Hepatocyte (in vitro differentiated cells): ENCODE measurements at places on chromosomes 7 and 10. TPM values are rescaled to one million over a fixed set of nuclear protein-coding genes. Genes with fewer than 3 reads are reported as not detected.

CALML5 gene
- not detected in 2 replicates for total RNA-seq

ZFAND2A gene
- 29.4 and 35.4 TPM in 2 replicates for total RNA-seq

SLC39A12 gene
- total RNA-seq: not detected in 2 replicates

TRIM50 gene
- 7.5 and 9.8 TPM in 2 replicates for total RNA-seq

FAM237B gene
- not detected in 2 replicates for total RNA-seq

RBM20 gene
- 3.1 and 4.0 TPM in 2 replicates for total RNA-seq

FFAR4 gene
- 0.16 TPM in 1 of 2 replicates, not detected in the other for total RNA-seq

PCDH15 gene
- 0.88 and 1.1 TPM in 2 replicates for total RNA-seq

APBB1IP gene
- 1.1 and 1.6 TPM in 2 replicates for total RNA-seq

NANOS1 gene
- total RNA-seq: 3.8 and 4.5 TPM in 2 replicates

ZNF425 gene
- total RNA-seq: 2.7 and 3.9 TPM in 2 replicates

TTYH3 gene
- total RNA-seq: 35.8 and 46.3 TPM in 2 replicates

RADIL gene
- total RNA-seq: 0.60 and 0.64 TPM in 2 replicates

PTPN12 gene
- total RNA-seq: 50.5 and 55.1 TPM in 2 replicates

- no peak overlapping the region for H3K4me3 ChIP-seq
- H3K27me3 ChIP-seq: no peaks in the 10 kb centered on the region
- peak; percentile 15 for DNase-seq
- no peaks in the 10 kb centered on the region for H3K36me3 ChIP-seq
Measured at GRCh38 chr10:44697116-44697515, 214.0 kb upstream of the TMEM72 start.

GRCh38 chr7:3009086-3009485, 34.6 kb downstream of the CARD11 start:
- no peaks in the 10 kb centered on the region for H3K27me3 ChIP-seq
- no peak for DNase-seq
- no peak overlapping the region for H3K4me3 ChIP-seq
- H3K27ac ChIP-seq: no peak overlapping the region
- no peaks in the 10 kb centered on the region for H3K4me1 ChIP-seq

DNA sequence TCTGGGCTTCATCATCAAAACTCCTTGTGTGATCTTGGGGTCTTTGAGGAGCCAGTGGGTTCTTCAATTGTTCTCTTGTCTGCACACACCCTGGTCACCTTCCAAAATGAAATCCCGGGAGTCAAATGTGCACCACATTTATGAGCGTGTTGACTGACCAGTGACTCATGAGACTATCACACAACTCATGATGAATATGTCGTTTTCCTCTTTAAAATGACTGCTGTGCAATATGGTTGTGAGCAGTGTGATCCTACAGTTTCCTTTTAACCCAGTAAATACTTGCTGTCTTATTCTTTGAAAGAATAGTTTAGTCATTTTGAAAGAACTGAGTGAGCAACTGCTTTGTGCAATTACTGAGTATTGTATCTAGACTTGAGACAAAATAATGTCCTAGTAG, 149.2 kb downstream of the DYNC1I1 start:
- H3K27ac ChIP-seq: no peak overlapping the region
- H3K27me3 ChIP-seq: no peaks in the 10 kb centered on the region
- no peaks in the 10 kb centered on the region for H3K36me3 ChIP-seq
- H3K4me3 ChIP-seq: no peak overlapping the region

DNA sequence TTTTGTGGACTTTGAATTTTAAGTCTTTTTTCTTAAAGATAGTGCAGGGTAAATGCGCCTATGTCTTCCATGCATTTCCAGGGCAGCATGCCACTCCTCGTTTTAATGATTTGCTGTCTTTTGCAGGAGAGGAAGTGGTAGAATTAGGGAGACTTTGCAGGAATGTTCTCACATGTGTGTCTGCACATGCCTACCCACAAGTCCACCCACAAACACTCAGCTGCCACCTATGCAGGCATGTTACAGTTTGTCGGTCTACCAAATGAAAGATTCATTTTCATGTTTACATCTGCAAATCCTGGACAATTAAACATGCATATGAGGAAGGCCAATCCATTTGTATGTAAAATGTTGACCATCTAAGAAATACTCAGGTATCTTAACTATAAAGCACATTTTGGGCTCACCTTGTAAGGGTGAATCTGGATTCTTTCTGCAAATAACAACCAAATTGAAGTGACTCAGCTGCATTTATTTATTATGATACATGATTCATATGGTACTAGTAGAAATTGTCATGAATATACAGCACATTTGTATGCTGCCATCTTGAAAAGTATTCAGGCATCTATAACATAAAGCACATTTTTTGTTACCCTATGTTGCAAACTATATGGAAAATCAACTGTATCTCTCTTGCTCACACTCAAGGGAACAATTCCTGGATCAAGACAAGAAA, 4.7 kb upstream of the TEX36 start:
- no peaks in the 10 kb centered on the region for H3K27me3 ChIP-seq
- H3K4me1 ChIP-seq: peaks cover 31% of the 10 kb centered on the region

- no peak overlapping the region for H3K4me3 ChIP-seq
- no peaks in the 10 kb centered on the region for H3K27me3 ChIP-seq
- no peak overlapping the region for H3K27ac ChIP-seq
- no peak for DNase-seq
- no peaks in the 10 kb centered on the region for H3K4me1 ChIP-seq
- no peaks in the 10 kb centered on the region for H3K36me3 ChIP-seq
Measured at GRCh38 chr7:87310790-87311419, 34.6 kb upstream of the CROT start.

GRCh38 chr10:96618653-96619052, 31.8 kb upstream of the TM9SF3 start:
- no peak overlapping the region for H3K27ac ChIP-seq
- peaks cover 16% of the 10 kb centered on the region for H3K4me1 ChIP-seq
- DNase-seq: no peak
- H3K36me3 ChIP-seq: no peaks in the 10 kb centered on the region
- no peak overlapping the region for H3K4me3 ChIP-seq

- no peaks in the 10 kb centered on the region for H3K27me3 ChIP-seq
- H3K4me3 ChIP-seq: no peak overlapping the region
- DNase-seq: no peak
- H3K36me3 ChIP-seq: no peaks in the 10 kb centered on the region
- H3K27ac ChIP-seq: no peak overlapping the region
Measured at GRCh38 chr10:19003341-19003740, 45.3 kb upstream of the MALRD1 start.

DNA sequence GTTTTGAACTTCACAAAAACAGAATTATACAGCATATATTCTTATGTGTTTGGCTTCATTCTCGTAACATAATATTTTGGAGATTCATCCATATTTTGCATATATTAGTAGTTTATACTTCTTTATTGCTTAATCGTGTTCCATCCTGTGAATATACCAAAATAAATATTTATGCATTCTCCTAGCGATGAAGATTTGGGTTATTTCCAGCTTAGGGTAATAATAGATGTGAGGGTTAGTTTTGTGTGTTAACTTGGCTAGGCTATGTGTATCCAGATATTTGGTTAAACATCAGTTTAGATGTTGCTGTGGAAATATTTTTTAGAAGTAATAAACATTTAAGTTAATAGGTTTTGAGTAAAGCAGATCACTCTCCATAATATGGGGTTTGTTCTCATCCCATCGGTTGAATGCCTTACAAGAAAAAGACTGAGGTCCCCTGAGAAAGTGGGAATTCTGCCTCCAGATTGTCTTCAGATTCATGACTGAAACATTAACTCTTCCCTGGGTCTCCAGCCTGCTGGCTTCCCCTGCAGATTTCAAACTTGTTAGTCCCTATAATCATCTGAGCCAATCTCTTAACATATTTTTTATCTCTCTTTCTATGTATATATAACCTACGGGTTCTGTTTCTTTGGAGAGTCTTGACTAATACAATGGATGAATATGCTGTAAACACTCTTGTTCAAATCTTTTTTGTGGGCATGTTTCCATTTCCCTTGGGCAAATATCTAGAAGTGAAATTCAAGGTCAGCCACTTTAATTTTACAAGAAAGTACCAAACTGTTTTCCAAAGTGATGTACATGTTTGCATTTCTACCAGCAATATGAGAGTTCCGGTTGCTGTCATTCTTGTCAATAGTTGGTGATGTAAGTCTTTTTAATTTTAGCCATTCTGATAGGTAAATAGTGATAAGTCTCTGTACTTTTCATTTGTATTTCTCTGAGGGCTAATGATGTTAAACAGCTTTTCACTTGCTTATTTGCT, 48.7 kb downstream of the PDK4 start:
- H3K4me1 ChIP-seq: peaks cover 37% of the 10 kb centered on the region

- H3K27ac ChIP-seq: no peak overlapping the region
- no peak for DNase-seq
- no peak overlapping the region for H3K4me3 ChIP-seq
- no peaks in the 10 kb centered on the region for H3K27me3 ChIP-seq
- H3K36me3 ChIP-seq: no peaks in the 10 kb centered on the region
Measured at GRCh38 chr10:28479425-28479865, 53.5 kb upstream of the WAC start.

DNA sequence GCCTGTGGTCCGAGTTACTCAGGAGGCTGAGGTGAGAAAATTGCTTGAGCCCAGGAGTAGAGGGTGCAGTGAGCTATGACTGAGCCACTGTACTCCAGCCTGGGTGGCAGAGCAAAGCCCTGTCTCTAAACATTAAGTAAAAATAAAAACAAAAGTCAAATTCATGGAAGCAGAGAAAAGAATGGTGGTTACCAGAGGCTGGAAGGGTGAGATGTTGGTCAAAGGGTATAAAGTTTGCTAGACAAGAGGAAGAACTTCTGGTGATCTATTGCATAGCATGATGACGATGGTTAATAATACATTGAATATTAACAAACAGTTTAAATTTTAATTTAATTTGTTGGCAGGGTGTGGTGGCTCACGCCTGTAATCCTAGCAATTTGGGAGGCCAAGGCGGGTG, 68.1 kb downstream of the CRPPA start:
- no peaks in the 10 kb centered on the region for H3K27me3 ChIP-seq
- H3K4me1 ChIP-seq: peaks cover 2% of the 10 kb centered on the region
- H3K4me3 ChIP-seq: no peak overlapping the region
- no peak for DNase-seq

GRCh38 chr7:136058546-136058945, 81.4 kb upstream of the MTPN start:
- no peak overlapping the region for H3K4me3 ChIP-seq
- no peaks in the 10 kb centered on the region for H3K27me3 ChIP-seq
- no peak for DNase-seq
- peaks cover 9% of the 10 kb centered on the region for H3K4me1 ChIP-seq
- H3K27ac ChIP-seq: no peak overlapping the region
- H3K36me3 ChIP-seq: no peaks in the 10 kb centered on the region

GRCh38 chr10:566241-566885, 123.1 kb downstream of the DIP2C start:
- H3K27me3 ChIP-seq: no peaks in the 10 kb centered on the region
- no peak overlapping the region for H3K4me3 ChIP-seq
- DNase-seq: peak; percentile 35
- H3K36me3 ChIP-seq: no peaks in the 10 kb centered on the region
- H3K27ac ChIP-seq: no peak overlapping the region

DNA sequence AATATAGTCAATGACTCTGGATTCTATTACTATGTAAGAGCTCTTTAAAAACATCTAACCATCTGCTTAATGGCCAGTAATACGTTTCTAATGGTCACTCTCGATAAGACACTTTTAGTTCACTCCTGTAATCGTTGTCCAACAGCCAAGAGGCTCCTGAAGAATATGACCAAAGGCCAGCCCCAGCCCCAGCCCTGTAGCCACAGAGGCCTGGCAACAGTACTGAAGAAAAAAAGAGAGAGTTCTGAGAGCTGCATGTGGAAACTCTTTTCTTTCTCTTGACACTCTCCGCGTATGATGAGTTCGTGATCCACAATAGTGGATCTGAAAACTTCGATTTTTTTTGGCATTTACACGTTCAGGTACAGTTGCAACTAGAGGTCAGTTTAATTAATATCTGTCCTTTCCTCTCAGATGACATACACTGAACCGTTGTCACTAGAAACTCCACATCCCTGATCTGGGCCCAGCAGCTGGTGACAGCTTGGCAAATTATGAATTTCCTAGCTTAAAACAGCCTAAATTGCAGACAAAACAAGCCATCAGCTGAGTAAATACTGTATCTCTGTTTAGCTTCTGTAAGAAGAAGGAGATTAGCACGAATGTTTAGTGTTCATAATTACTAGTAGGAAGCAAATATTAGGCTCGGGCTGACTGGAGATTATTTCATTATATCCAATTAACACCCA, 456.7 kb downstream of the LRMDA start:
- no peaks in the 10 kb centered on the region for H3K36me3 ChIP-seq
- no peak overlapping the region for H3K27ac ChIP-seq
- H3K4me3 ChIP-seq: no peak overlapping the region
- no peaks in the 10 kb centered on the region for H3K27me3 ChIP-seq
- DNase-seq: no peak

DNA sequence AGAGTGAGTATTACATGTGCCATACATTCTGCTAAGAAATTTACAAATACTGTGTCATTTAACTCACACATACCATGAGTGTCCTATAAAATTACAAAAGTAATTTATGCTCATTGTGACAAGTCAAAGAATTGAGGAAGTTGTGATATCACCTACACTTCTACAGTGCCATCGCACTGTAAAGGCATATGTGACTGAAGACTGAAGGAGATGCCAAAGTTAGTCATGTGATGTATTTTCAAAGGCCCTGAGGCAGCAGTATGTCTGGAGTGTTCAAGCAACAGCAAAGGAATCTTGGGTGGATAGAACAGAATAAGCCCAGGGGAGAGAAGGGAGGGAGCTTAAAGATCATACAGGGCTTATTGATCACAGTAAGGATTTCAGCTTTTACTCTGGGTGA, 176.8 kb downstream of the WNT2 start:
- no peak overlapping the region for H3K4me3 ChIP-seq
- H3K27ac ChIP-seq: no peak overlapping the region
- DNase-seq: no peak
- no peaks in the 10 kb centered on the region for H3K36me3 ChIP-seq
- H3K27me3 ChIP-seq: no peaks in the 10 kb centered on the region

- no peak overlapping the region for H3K4me3 ChIP-seq
- H3K36me3 ChIP-seq: no peaks in the 10 kb centered on the region
- H3K27me3 ChIP-seq: no peaks in the 10 kb centered on the region
- peak overlapping the region; percentile 43 for H3K27ac ChIP-seq
- no peaks in the 10 kb centered on the region for H3K4me1 ChIP-seq
Measured at GRCh38 chr7:130959743-130960207, 225.8 kb upstream of the KLF14 start.

- H3K27ac ChIP-seq: no peak overlapping the region
- H3K27me3 ChIP-seq: no peaks in the 10 kb centered on the region
- no peak overlapping the region for H3K4me3 ChIP-seq
- DNase-seq: no peak
Measured at GRCh38 chr10:16909961-16910792, 93.0 kb upstream of the RSU1 start.

DNA sequence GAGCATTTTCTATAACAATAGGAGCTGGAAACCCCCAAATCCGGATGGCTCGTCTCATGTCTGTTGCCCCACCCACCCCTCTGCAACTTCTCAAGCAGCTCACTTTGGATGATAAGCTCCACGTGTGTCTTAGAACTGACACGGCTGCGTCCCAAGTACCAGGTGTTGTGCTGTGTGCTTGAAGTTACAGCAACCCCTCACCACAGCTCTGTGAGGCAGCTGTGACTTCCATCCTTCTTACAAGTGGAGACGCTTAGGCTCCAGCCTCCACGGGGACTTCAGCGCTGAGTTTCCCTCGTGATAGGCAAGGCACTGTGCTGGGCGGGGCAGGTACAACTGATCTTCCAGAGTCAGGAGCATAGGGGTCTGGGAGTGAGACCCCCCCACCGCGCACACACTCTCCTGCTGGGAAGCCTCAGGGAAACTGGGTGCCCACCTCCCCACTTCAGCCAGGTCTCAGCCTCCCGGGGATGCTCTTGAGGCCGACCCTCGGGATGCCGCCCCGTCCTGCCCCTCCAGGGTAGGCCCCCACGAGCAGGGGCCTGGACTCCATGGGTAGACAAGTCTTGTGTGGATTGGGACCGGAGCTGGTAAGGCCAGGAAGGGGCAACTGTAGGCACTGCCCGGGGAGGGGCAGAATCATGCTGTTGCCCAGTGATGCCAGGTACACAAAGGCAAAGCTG, 31.4 kb downstream of the EN2 start:
- H3K27ac ChIP-seq: no peak overlapping the region
- DNase-seq: no peak
- H3K27me3 ChIP-seq: peaks cover 60% of the 10 kb centered on the region
- peaks cover 6% of the 10 kb centered on the region for H3K4me1 ChIP-seq
